ENCODE measurements at places on chromosomes 11 and 22. TPM values are rescaled to one million over a fixed set of nuclear protein-coding genes. Genes with fewer than 3 reads are reported as not detected.

SPTBN2 gene
- total RNA-seq, result 98.3 TPM

ARRB1 gene
- 39.4 TPM for total RNA-seq

KRTAP5-10 gene
- total RNA-seq, result not detected

KCNA4 gene
- total RNA-seq, result 6.5 TPM

OR8K3 gene
- total RNA-seq, result not detected

DNAJC24 gene
- total RNA-seq, result 51.0 TPM

SPINDOC gene
- 10.9 TPM for total RNA-seq

LARGE2 gene
- 3.8 TPM for total RNA-seq

NADSYN1 gene
- 43.7 TPM for total RNA-seq

MUC2 gene
- total RNA-seq, result not detected

TENM4 gene
- total RNA-seq, result 73.8 TPM

TP53AIP1 gene
- 0.82 TPM for total RNA-seq

OR8H2 gene
- not detected for total RNA-seq

YAP1 gene
- 137 TPM for total RNA-seq

RPS6KA4 gene
- 19.6 TPM for total RNA-seq

PANX2 gene
- total RNA-seq, result 2.4 TPM

GLB1L3 gene
- total RNA-seq, result 0.71 TPM

GVQW3 gene
- 20.3 TPM for total RNA-seq

MPZL3 gene
- 3.5 TPM for total RNA-seq

GAL3ST3 gene
- 8.4 TPM for total RNA-seq

PHF21B gene
- 13.1 TPM for total RNA-seq

OR5T1 gene
- not detected for total RNA-seq

FJX1 gene
- 29.5 TPM for total RNA-seq

All from camera-type eye (tissue), 1 donor.